ENCODE measurements at places on chromosomes 2 and 18.

DNA sequence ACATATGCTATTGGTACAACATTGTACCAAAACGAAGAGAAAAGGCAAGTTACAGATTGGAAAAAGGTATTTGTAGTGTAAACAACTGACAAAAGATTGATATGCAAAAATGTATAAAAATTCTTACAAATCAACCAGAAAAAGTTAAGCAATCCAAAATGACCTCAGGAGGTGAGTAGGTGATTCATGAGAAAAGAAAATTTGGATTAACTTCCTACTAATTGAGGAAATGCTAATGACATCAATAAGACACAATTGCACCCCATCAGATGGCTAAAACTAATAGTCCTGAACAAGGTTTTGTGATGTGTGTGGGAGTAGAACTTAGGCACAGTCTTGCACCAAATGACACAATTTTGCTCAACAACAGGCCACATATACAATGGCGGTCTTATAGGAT, 129.3 kb downstream of the COPS8 start:
- DNase-seq: no peak

DNA sequence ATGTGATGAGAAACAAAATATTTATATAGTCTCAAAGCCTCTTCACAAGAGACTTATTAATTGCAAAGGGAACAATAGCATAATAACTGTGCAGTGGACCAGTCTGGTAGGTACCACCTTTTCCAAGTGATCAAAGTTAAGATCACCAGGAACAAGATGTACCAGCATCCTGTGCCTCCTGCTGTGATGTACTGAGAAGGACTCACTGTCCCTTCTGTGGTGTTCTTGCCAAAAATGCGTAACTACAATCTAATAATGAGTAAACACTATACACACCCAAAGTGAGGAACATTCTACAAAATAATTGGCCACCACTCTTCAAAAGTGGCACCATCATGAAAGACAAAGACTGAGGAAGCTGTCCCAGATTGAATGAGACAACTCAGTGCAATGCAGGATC, 14.5 kb downstream of the GNLY start:
- DNase-seq: no peak

DNA sequence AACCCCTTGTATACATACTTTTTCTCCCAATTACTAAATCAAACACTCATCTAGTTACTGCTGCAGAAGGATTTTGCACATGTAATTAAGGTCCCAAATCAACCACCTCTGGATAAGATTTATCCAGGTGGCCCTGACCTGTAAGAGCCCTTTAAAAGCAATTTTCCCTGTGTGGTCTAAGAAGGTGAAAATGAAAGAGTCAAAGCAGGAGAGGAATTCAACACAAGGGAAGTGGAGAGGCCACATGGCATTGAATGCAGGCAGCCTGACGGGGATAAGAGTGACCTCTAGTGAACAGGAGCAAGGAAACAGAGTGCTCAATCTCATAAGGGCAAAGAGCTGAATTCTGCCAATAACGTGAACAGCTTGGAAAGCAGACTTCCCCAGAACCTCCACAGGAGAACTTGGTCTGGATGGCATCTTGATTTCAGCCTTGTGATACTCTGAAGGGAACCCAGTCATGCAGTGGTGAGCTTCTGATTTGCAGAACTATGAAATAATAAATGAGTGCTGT, 27.2 kb downstream of the PPP3R1 start:
- DNase-seq: no peak

GRCh38 chr18:13240060-13240725, 21.6 kb downstream of the LDLRAD4 start:
- DNase-seq: no peak

All from right cardiac atrium (tissue), 5 donors.